ENCODE measurements at places on chromosomes 7 and 10.

DNA sequence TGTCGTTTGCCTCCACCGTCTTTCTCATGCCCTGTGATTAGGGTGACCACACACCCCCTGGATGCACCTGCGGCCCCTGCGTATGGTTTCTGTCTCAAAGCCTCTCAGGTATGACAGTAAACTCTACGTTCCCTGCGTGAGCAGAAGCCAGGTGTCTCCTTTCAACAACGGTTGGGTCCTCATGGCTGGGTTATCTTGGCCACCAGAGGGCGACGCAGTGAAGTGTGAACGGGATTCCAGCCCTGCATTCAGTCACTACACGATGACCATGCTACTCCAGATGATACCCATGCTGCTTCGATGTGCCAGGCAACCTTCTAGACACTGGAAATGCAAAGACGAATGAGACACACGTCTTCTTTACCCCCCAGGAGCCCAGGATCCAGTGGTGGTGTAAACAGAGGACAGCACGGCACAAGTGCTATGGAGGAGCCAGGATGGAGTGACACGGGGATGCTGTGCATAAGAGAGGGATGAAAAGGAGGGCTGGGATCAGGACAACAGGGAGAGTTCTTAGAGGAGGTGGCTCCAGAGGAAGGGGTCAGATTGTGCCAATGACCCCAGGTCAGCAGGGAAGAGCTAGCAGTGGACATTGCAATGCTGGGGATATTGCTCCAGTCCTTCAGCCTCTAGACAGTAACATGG lies 228.1 kb upstream of the PFKP start:
- peak; percentile 63 for DNase-seq

- DNase-seq: no peak
Observed at GRCh38 chr7:20249920-20250319, 32.7 kb upstream of the MACC1 start.

DNA sequence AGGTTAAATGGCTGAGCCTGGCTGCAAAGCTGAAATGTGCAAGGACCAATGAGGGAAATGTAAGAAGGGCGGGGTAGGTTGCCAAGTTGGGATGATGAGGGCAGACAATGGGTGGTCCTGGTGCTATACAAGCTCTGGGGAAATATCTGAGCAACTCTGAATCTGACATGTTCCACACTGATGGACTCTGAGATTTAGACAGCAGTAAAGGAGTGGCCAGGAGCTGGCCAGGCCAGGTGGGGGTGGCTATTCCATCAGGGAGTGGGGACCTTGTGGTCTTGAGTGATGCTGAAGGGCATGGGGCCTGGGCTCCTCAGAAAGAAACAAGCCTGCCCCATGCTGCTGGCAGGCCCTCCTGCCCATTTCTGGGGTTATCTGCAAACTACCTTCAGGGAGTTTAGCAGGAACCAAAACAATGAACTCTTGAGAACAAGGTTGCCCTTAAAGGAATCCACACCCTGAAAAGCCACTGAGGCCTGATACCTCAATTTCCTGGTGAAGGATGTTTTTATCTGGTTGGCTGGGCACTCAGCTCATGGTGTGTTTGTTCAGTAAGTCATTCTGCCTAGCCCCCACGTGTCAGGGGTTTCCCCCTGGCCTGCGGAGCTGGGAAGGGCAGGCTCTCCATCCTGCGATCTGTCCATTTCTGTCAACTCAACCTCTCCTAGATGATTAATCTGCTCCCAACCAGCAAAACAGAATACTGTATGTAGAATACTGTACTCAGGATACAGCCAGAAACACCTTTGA lies 143.3 kb upstream of the TNS3 start:
- no peak for DNase-seq

- no peak for DNase-seq
Observed at GRCh38 chr7:34156336-34156735, 251.0 kb downstream of the BMPER start.

DNA sequence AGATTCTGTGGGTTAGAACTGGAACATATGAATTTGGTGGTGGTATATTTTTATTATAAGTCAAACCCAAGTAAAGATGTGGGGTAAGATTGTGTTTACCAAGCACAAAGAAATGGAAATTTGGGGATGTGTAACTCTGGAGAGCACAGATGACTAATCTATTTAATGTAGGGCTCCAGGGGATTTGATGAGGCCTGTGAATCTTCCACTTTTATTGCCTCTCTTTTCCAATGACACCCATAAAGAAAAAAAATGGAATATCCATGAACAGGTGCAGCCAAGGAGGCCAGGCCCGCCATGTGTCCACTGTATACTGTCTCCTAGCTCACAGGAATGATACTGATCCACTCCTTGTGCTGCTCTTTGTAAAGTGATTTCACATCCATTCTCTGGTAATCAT lies 2.8 kb downstream of the SRGN start:
- DNase-seq: no peak

GRCh38 chr10:96044736-96045135 lies 1.4 kb downstream of the CCNJ start:
- DNase-seq: no peak

DNA sequence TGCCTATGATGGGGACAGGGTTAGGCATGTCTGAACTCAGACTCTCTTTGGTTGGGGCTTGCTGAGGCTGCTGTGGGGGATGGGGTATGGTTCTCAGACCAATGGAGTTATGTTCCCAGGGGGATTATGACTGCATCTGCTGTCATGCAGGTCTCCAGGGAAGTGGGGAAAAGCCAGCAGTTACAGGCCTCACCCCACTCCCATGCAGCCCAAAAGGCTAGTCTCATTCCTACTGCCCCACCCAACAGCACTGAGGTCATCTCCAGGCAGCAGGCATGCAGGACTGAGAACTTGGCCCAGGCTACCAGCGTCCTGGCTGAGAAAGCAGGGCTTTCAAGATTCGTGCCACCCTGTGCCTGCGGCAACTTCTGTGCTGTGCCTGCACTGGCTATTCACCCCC lies 373.3 kb downstream of the HTR7 start:
- no peak for DNase-seq

DNA sequence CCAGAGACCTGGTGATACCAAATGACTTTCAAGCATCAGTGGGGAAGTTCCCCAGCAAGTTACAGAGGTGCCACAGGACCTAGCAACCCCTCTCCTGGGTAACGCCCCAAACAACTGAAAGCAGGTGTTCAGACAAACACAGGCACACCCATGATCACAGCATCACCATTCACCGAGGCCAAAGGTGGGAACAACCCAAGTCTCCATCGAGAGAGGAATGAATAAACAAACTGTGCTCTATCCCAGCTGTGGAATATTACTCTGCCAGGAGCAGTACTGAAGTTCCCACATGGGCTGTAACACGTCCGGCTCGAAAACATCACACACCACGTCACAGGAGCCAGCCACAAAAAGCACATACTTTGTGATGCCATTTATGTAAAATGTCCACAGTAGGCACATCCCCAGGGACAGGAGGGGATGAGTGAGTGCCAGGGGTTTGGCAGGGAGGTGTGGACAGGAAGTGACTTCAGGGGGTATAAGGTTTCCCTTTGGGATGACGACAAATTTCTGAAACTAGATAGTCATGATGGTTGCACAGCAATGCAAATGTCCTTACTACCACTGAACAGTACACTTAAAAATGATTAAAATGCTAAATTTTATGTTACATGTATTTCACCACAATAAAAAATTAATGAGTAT lies 222.8 kb downstream of the TNS3 start:
- DNase-seq: no peak

Data from activated CD8-positive, alpha-beta memory T cell treated with anti-CD3 and anti-CD28 coated beads, Interleukin-2, amount 50 U/mL, for 48 hours (primary cell).